ENCODE measurements at places on chromosomes 2 and 18.

DNA sequence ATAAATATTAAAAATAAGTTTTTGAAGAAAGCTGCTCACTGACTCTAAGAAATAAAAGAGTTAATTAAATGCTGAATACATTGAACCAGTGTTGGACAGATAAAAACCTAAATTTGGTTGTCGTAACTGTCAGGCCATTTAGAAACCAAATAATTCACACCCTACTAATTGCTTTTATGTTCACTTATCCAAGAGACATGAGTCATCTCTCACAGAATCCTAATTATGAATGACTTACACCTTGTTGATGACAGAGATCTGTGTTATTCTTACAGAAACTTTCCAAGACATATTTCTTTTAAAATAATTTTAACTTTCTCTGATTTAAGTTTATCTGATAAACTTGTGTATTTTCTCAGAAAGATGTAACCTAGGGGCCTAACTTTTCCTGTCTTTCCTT lies 250.7 kb downstream of the IKZF2 start:
- no peak overlapping the region for H3K27ac ChIP-seq
- no peaks in the 10 kb centered on the region for H3K36me3 ChIP-seq
- DNase-seq, result no peak
- no peaks in the 10 kb centered on the region for H3K27me3 ChIP-seq

GRCh38 chr18:78549971-78550370 lies 429.6 kb upstream of the SALL3 start:
- no peaks in the 10 kb centered on the region for H3K36me3 ChIP-seq
- DNase-seq, result no peak
- no peaks in the 10 kb centered on the region for H3K4me1 ChIP-seq
- no peak overlapping the region for H3K27ac ChIP-seq
- H3K4me3 ChIP-seq, result no peak overlapping the region

DNA sequence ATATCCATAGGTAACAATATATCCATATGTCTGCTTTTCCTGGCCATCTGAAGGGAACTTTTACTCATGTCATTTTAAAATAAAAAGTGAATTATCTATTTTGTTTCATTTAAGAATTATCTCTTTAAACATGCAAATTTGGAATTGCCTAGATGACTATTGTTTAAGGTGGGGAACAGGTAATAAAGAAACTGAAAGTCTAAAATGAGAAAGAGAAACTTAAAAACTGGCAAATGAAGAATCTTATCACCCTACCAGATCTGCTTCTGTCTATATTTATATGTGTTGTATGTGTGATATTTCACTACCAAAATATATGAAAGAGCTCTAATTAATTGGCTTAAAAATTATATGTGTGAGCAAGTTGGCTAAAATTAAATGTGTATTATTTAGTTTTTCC lies 243.2 kb upstream of the KCNH7 start:
- no peaks in the 10 kb centered on the region for H3K4me1 ChIP-seq
- no peaks in the 10 kb centered on the region for H3K27me3 ChIP-seq
- H3K36me3 ChIP-seq, result no peaks in the 10 kb centered on the region
- no peak overlapping the region for H3K27ac ChIP-seq

GRCh38 chr2:145752091-145752806 lies 1232.3 kb upstream of the ZEB2 start:
- DNase-seq, result no peak
- no peak overlapping the region for H3K4me3 ChIP-seq
- H3K4me1 ChIP-seq, result peaks cover 24% of the 10 kb centered on the region
- H3K36me3 ChIP-seq, result no peaks in the 10 kb centered on the region

DNA sequence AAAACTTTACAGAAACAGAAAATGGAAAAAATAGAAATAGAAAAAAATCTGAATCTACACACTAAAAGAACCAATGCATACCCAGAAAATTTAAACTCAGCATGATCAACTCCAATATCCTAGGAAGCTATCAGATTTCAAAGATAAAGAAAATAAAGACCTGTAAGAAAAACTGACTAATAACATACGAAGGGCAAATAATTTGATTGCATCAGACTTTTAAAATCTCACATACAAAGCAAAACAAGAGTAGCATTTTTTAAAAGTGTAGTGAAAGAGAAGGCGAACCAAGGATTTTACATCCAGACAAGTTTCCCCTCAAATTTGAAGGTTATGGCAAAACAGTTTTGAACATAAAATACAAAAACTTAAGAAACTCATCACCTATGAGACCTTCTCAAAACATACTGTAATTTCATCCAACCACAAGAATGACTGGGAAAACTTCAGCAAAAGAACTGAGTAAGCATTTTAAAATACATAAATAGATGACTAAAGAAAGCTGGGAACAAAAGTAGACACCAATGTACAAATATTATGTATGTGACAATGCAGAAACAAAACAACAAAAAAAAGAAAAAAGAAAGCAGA lies 54.8 kb downstream of the NBAS start:
- peaks cover 88% of the 10 kb centered on the region for H3K36me3 ChIP-seq
- H3K27ac ChIP-seq, result no peak overlapping the region
- H3K4me3 ChIP-seq, result no peak overlapping the region
- no peak for DNase-seq
- H3K27me3 ChIP-seq, result no peaks in the 10 kb centered on the region

DNA sequence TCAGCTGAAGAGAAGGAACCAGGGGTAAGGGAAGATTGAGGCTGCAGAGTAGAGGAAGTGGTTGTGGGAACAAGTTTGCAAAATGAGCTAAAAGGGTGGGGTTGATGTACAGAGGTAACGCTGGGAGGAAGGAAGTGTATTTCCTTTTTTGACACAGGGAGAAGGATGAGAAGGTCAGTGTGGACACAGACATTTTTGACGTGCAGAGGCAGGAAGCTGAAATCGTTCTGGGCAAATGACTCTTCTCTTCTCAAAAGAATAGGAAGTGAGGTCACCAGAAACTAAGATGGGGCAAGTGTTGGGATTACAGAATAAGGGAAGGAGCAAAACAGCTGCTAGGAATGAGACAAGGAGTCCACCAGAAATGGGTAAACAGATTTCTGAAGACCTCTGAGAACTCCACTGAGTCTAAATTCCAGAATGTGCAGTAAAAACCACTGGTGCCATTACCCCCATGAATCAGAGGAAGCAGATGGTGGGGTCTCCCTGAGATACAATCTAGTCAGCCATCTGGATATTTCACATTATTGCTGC lies 20.0 kb upstream of the RNF149 start:
- DNase-seq, result no peak
- no peaks in the 10 kb centered on the region for H3K27me3 ChIP-seq
- H3K4me1 ChIP-seq, result peaks cover 20% of the 10 kb centered on the region
- no peak overlapping the region for H3K27ac ChIP-seq
- no peaks in the 10 kb centered on the region for H3K36me3 ChIP-seq

- peaks cover 23% of the 10 kb centered on the region for H3K4me1 ChIP-seq
- no peak overlapping the region for H3K4me3 ChIP-seq
- H3K36me3 ChIP-seq, result no peaks in the 10 kb centered on the region
- no peak for DNase-seq
These were observed 204.4 kb downstream of the MREG start for GRCh38 chr2:215808996-215809395.

- no peaks in the 10 kb centered on the region for H3K4me1 ChIP-seq
- H3K27me3 ChIP-seq, result peaks cover 7% of the 10 kb centered on the region
- no peaks in the 10 kb centered on the region for H3K36me3 ChIP-seq
- H3K27ac ChIP-seq, result no peak overlapping the region
- no peak for DNase-seq
These were observed 146.7 kb upstream of the L3MBTL4 start for GRCh38 chr18:6561420-6561861.

- H3K4me3 ChIP-seq, result no peak overlapping the region
- no peaks in the 10 kb centered on the region for H3K36me3 ChIP-seq
- H3K27ac ChIP-seq, result no peak overlapping the region
- H3K27me3 ChIP-seq, result no peaks in the 10 kb centered on the region
These were observed 49.4 kb downstream of the PID1 start for GRCh38 chr2:229221641-229222040.

DNA sequence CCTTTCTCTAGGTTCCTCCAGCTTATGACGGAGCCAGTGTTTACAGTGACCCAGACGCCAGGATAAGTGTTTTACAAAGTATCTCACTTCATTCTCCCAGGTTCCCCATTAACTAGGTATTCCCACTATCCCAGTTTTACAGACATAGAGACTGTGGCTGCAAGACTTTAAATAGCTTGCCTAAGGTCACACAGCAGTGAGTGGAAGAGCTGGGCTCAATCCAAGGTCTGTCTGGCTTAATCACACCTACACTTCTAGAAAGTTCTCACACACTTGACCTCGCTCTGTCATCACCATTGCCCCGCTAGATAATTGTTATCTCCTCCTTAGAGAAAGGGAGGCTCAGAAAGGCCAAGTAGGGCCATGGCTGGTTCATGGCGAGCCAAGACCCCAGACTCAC lies 110.2 kb downstream of the ANTXR1 start:
- peaks cover 13% of the 10 kb centered on the region for H3K27me3 ChIP-seq
- DNase-seq, result no peak
- no peaks in the 10 kb centered on the region for H3K4me1 ChIP-seq

Measured in naive thymus-derived CD8-positive, alpha-beta T cell (primary cell).